Forelimb muscle (tissue), 1 donor: ENCODE measurements at places on chromosomes 4 and X.

- no peak for DNase-seq
These were observed 34.1 kb downstream of the YIPF6 start for GRCh38 chrX:68532831-68533533.

GRCh38 chrX:151988706-151989299 lies 14.3 kb upstream of the GABRE start:
- no peak for DNase-seq

DNA sequence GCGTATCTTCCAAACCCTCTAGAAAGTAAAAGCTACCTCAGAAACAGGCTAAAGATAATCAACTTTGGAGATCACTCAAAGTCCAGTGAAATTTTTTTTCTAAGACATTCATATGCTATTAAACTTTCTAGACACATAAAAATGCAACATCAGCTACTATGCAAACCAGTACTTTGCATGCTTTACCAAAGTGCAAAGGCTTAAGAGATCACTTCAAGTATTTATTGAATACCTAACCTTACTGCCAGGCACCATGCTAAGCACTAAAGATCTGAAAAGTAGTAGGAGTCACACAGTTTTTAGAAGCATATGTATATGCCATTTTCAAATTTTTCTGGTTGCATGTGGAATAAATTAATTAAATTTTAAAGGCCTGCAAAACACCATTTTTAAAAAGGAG lies 115.8 kb downstream of the THOC2 start:
- no peak for DNase-seq

- DNase-seq, result no peak
These were observed 9.4 kb downstream of the GPRIN3 start for GRCh38 chr4:89298155-89298554.

GRCh38 chr4:140312100-140312499 lies 61.3 kb upstream of the SCOC start:
- no peak for DNase-seq

DNA sequence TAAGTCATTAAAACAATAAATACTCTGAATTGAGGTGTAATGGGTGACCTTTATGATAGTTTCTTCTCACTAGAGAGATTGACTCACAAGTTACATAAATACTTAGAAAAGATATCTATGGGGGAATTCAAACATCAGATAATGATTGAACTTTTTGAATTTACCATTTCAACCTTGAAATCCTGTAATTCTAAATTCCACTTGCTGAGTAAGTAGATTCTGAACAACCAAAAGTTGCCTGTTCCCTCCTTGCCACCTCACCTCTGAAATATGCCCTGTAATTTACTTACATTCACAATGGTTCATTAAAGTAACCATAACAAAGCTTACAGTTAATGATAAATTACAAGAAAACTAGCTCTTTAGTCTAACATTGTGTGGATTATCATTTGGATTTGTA lies 43.3 kb upstream of the SLC39A8 start:
- DNase-seq, result no peak

GRCh38 chrX:67604979-67605703 lies 61.3 kb downstream of the AR start:
- DNase-seq, result no peak

DNA sequence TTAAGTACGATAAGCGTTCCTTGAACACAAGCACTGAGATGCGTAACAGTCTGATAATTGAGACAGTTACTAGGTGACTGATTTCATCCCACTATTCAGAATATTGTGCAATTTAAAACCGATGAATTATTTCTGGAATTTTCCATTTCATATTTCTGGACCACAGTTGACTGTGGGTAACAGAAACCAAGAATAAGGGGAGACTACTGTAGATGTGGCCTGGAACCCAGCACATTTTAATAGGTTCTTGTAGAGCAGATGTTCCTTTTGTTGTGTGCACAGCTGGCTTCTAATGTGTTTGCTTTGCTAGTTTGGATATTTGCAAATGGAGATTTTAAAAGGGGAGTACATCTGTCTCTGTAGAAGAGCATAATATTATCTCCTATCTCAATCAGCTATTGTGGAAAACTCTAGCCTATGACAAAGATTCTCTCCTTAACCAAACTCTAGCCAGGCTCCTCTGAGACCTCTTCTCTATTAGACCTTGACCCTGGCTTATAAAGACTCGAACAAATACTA lies 16.4 kb downstream of the NAAA start:
- no peak for DNase-seq

DNA sequence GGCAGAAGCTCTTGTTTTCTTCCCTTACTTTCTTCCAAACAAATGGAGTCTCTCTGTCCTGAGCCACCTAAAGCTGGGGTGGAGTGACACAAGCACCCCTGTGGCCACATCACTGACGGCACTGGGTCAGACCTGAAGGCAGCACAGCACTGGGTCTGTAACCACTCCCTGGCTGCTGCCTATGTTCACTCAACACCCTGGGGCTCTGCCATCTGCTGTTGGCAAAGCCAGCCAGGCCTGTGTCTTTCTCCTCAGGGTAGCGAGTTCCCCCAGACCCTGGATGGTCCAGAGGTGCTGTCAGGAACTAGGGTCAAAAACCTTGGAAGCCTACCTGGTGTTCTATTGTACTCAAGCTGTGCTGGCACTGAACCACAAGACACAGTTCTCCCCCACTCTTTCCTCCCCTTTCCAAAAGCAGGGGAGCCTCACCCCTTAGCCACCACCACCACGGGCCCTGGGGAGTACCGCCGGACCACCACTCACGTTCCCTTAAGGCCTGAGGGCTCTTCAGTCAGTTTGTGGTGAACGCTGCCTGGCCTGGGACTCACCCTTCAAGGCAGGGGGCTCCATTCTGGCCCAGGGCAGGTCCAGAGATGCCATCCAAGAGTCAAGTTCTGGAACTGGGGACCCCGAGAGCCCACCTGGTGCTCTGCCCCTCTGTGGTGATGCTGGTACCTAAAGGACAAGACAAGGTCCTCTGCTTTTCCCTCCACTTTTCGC lies 31.5 kb downstream of the TMEM271 start:
- DNase-seq, result no peak

GRCh38 chrX:21056622-21057021 lies 317.6 kb upstream of the CNKSR2 start:
- DNase-seq, result no peak

DNA sequence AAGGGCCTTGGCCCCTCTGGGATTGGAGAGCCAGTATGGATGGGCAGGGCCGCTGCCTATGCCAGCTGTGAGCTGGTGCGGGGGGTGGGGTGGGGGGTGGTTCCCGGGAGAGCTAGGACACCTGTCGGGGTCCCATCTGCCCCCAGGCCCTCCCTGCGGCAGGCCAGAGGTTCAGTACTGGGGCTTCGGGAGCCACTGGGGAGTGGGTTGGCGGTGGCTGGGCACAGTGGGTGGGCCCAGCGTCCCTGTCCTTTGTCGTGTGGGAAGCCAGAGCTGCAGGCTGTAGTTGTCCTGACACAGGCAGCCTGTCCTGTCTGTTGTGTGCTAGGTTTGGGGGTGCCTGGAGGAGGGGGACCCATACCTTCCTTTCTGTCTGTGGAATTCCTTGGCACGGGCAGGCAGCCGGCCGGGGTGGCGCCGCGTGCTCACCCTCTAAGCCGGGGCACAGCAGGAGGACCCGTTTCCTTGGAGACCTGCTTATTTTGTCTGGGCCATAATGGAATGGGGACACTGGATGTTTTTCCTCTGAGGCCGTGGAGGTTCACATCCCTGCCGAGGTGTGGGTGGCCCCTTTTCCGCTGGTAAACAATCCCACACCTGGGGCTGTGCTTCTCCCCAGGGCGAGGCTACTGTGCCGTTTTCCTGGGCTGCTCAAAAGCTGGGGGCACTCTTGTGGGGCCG lies 14.8 kb downstream of the DOK7 start:
- no peak for DNase-seq

- DNase-seq, result no peak
These were observed 63.6 kb downstream of the AR start for GRCh38 chrX:67607466-67607865.

DNA sequence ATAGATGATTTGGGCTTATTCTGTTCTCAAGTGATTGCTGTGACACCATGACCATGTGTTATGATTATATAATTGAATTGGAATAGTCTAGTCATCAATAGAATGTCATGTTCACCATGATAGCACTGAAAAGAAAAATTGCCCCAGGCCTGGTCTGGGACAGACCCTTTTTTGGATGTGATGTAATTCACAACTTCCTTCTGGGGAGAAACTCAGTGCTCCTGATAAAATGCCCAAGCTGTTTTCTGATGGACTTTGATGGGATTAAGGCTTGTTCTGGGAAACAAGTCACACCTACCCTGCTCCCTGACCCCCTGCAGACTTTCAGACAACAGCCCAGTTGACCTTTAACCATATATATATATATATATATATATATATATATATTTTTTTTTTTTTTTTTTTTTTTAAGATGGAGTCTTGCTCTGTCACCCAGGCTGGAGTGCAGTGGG lies 65.3 kb downstream of the RHOH start:
- DNase-seq, result no peak

- DNase-seq, result no peak
These were observed 37.1 kb upstream of the IRAK1 start for GRCh38 chrX:154056770-154057241.

- no peak for DNase-seq
These were observed 1.5 kb downstream of the BMP3 start for GRCh38 chr4:81031796-81032551.

DNA sequence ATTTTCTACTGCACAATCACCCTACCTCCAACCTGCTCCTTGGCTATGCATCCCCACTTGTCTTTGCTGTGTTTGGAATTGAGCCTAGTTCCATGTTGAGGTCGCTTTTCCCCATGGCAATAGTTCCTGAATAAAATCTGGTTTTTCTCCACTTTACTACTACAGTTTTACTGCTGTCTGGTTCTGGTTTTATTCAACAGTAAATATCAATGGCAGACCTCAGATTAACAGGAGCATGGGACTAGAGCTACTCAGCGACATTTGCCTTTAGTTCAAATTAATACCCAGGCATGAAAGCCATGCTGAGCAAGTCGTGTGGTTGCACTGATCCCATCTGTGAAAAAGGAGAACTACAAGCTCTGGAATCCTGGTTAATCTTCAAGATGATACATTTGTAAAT lies 460.3 kb downstream of the GRXCR1 start:
- no peak for DNase-seq

GRCh38 chr4:167595898-167596297 lies 361.6 kb upstream of the SPOCK3 start:
- no peak for DNase-seq

DNA sequence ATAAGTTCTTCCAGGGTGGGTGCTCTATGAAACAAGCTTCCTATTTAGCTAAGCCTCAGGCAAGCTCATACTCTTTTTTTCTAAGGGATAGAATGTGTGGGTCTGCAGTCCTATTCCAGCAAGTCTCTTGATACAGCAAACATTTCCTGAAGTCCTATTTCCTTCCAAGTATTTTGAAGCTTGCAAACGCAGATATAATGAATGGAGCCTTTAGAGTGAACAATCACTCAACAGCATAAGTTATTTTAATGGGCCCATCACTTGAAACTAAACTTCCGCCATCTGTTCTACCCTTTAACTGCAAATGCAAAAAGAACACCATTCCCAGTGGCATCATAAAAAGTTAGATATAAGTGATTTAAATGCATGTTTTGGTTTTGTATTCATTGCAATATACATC lies 108.3 kb upstream of the TAPT1 start:
- DNase-seq, result no peak

GRCh38 chr4:154004507-154005170 lies 215.8 kb upstream of the SFRP2 start:
- no peak for DNase-seq

GRCh38 chr4:16779028-16779675 lies 119.3 kb downstream of the LDB2 start:
- no peak for DNase-seq

- DNase-seq, result no peak
These were observed 389.7 kb downstream of the GPM6A start for GRCh38 chr4:175422331-175422730.

- DNase-seq, result no peak
These were observed 14.0 kb upstream of the HMGB3 start for GRCh38 chrX:150968862-150969720.

- DNase-seq, result no peak
These were observed 63.3 kb downstream of the GALNT7 start for GRCh38 chr4:173231916-173232315.

DNA sequence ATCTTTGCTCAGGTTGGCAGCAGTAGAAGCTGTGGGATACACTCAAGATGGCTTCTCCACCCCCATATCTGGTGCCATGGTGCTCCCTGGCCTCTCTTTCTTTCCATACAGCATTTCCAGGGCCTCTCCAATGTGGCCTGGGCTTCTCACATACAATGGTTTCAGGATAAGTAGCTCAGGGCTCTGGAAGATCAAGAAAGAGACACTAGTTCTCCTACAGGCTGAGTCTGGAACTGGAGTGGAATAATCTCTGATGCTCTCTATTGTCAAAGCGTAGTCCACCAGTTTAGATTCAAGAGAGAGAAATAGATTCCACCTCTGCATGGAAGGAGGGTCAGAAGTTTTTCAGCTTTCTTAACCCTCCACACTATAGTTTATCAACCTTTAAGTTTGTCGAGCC lies 138.2 kb upstream of the AADAT start:
- no peak for DNase-seq

DNA sequence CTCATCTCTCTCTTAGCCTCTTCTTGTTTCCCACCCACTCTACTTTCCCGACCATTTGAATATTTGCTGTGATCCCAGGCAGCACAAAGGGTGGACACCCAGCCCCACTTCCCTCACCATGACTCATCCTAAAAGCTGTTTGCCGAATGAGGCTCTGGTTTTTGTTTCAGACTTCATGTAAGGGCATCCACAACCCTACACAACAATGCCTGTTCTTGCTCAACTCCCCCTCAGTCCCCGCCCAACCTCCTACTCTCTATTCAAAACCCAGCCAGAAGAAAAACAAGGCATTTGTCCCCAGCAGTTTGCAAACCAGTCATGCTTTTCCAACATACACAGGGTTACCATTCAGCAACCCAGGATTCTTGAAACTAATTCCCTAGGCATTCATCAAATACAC lies 516.5 kb upstream of the CNKSR2 start:
- no peak for DNase-seq
